Activated T-helper 9 cell treated with anti-CD3 and anti-CD28 coated beads, Interleukin-2, amount 50 U/mL, for 16 hours (primary cell): ENCODE measurements at places on chromosomes 16 and 17.

DNA sequence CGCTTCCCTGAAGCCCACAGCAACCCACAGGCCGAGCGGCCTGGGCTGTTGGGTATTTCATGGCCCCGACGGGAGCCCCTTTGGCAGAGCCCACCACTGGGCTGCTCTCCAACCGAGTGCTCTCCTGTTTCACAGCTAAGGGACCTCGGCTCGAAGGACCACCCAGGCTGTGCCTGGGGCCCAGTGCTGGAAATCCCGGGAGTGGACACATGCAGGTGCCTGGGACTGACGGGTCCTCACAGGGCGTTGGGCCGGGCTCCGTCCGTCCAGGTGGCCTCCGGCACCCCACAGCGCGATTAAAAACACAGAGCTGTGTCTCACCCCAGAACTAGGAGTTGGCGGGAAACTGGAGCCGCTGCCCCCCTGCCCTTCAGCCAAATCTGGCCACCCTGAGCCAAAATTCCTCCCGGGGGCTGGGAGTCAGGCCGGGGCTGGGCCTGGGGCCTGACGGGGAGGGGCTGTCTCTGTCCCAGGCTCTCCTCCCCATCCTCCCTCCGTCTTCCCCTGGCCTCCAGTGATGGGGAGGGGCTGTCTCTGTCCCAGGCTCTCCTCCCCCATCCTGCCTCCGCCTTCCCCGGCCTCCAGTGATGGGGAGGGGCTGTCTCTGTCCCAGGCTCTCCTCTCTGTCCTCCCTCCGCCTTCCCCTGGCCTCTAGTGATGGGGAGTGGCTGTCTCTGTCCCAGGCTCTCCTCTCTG is 14.1 kb downstream of the UTS2R start:
- no peak for DNase-seq

DNA sequence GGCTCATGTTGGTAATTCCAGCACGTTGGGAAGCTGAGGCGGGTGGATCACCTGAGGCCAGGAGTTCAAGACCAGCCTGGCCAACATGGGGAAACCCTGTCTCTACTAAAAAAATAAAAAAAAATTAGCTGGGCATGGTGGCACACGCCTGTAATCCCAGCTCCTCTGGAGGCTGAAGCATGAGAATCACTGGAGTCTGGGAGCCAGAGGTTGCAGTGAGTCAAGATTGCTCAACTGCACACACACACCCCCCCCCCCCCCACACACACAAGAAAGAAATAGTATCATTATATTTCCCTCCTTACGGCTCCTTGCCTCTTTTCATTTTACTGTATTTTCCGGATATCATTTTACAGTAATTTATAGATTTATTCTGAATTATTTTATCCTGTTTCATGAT is 963.1 kb upstream of the GOT2 start:
- DNase-seq = no peak

GRCh38 chr16:46911038-46911437 is 26.9 kb downstream of the GPT2 start:
- no peak for DNase-seq

DNA sequence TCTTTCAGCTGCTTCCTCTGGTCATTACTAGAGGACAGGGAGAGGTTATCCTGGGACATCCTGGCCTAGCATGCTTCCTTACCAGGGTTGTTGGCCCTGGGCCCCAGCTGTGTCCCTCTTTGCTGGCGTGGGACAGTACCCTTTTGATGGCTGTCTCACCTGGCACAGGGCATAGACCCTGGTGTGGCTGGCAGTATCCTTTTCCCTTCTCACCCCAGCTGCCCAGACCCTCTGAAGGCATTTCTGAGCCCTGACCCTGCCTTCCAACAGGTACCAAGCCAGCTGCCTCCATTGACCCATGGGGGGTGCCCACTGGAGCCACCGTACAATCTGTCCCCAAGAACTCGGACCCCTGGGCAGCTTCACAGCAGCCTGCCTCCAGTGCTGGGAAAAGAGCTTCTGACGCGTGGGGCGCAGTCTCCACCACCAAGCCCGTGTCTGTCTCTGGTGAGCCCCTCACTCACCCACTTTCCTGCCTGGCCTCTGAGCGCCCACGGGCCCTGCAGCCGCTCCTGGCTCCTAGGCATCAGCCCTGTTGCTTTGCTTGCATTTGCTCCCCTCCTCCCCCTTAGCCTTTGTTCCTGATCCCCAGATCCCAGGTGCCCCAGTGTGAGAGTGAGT is 34.0 kb downstream of the B9D1 start:
- no peak for DNase-seq

- DNase-seq = no peak
Measured at GRCh38 chr16:57191056-57191571, 5.0 kb downstream of the RSPRY1 start.
